ENCODE measurements at places on chromosomes 7 and 10. TPM values are rescaled to one million over a fixed set of nuclear protein-coding genes. Genes with fewer than 3 reads are reported as not detected.

Gene ZNF716
- not detected for total RNA-seq

- H3K36me3 ChIP-seq, result peaks cover 8% of the 10 kb centered on the region
- peaks cover 26% of the 10 kb centered on the region for H3K4me1 ChIP-seq
- H3K4me3 ChIP-seq, result peak overlapping the region; percentile 96
- peak overlapping the region; percentile 88 for H3K27ac ChIP-seq
- DNase-seq, result peak; percentile 93
Observed at GRCh38 chr10:69318106-69318866, 40.0 kb downstream of the HK1 start.

GRCh38 chr10:123402656-123403055 lies 248.5 kb downstream of the BUB3 start:
- no peak overlapping the region for H3K4me3 ChIP-seq
- peaks cover 7% of the 10 kb centered on the region for H3K4me1 ChIP-seq
- no peak for DNase-seq
- no peak overlapping the region for H3K27ac ChIP-seq
- H3K36me3 ChIP-seq, result no peaks in the 10 kb centered on the region

GRCh38 chr10:127695431-127695830 lies 41.6 kb upstream of the FOXI2 start:
- no peak overlapping the region for H3K27ac ChIP-seq

DNA sequence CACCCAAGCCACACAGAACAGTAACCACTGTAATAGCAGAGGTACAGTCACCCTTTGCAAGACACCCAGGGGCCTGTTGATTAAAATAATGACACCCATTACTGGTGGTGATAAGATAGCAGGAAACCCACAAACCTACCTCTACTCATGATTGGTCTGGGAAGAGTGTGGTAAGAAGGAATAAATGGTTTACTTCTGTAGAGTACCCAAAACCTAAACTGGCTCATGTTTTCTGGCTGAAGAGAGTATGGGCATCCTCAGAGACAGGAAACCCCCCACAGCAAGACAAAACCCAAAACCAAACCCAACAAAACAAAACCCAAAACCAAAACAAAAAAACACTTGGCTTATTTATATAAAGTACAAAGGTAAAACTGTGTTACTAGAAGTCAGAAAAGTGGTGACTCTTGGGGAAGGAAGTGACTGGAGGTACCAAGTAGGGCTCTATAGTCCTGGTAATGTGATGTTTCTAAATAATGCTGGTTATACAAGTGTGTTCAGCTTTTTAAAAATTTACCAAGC lies 15.5 kb upstream of the DNAJB12 start:
- no peaks in the 10 kb centered on the region for H3K27me3 ChIP-seq
- peaks cover 12% of the 10 kb centered on the region for H3K36me3 ChIP-seq
- no peak for DNase-seq
- H3K4me3 ChIP-seq, result no peak overlapping the region
- H3K4me1 ChIP-seq, result no peaks in the 10 kb centered on the region
- H3K27ac ChIP-seq, result no peak overlapping the region

GRCh38 chr10:79295563-79295962 lies 51.7 kb upstream of the PPIF start:
- H3K4me1 ChIP-seq, result no peaks in the 10 kb centered on the region
- no peak for DNase-seq
- no peak overlapping the region for H3K4me3 ChIP-seq
- H3K36me3 ChIP-seq, result peaks cover 82% of the 10 kb centered on the region
- no peaks in the 10 kb centered on the region for H3K27me3 ChIP-seq

Gene SLC13A4
- 0.05 TPM for total RNA-seq

- no peak overlapping the region for H3K27ac ChIP-seq
- no peak overlapping the region for H3K4me3 ChIP-seq
- DNase-seq, result no peak
Observed at GRCh38 chr7:158053183-158053915, 534.3 kb downstream of the PTPRN2 start.

GRCh38 chr7:2143450-2143849 lies 89.3 kb downstream of the MAD1L1 start:
- peaks cover 47% of the 10 kb centered on the region for H3K36me3 ChIP-seq
- no peaks in the 10 kb centered on the region for H3K27me3 ChIP-seq
- H3K4me1 ChIP-seq, result no peaks in the 10 kb centered on the region

- H3K27ac ChIP-seq, result peak overlapping the region; percentile 91
- DNase-seq, result peak; percentile 34
- peak overlapping the region; percentile 68 for H3K4me3 ChIP-seq
Observed at GRCh38 chr7:118183428-118183785, 557 bp upstream of the LSM8 start.

DNA sequence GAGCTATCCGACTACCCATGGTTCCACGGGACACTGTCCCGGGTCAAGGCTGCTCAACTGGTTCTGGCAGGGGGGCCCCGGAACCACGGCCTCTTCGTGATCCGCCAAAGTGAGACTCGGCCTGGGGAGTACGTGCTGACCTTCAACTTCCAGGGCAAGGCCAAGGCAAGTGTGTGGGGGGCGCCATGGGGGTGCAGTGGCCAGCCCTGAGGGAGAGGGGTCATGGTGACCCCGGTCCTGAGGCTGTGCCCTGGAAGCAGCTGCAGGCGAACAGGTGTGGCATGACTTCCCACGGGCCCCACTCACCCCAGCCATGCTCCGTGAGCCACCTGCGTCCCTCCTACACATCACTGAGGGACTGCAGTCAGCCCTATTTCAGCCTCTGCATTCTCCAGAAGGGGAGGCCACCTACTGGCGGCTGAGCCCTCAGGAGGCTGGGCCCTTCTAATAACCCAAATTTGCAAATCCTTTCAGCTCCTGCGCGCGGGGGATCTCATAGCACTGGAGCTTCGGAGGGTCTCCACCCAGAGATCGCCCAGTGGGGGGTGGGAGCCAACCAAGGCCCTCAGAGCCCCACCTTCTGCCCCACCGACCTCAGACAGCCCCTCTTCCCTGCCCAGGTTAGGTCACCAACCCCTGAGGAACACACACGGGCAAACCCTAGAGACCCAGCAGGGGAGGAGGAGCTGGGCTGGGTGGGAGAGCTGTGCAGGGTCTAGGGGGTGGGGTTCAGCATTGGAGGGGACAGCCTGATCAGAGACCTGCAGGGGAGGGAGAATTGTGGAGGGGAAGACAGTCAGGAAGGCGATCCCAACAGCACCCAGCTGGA lies 30.8 kb downstream of the SH2B2 start:
- no peaks in the 10 kb centered on the region for H3K4me1 ChIP-seq
- no peak for DNase-seq
- H3K27ac ChIP-seq, result no peak overlapping the region
- H3K36me3 ChIP-seq, result no peaks in the 10 kb centered on the region
- peaks cover 16% of the 10 kb centered on the region for H3K27me3 ChIP-seq
- H3K4me3 ChIP-seq, result no peak overlapping the region

DNA sequence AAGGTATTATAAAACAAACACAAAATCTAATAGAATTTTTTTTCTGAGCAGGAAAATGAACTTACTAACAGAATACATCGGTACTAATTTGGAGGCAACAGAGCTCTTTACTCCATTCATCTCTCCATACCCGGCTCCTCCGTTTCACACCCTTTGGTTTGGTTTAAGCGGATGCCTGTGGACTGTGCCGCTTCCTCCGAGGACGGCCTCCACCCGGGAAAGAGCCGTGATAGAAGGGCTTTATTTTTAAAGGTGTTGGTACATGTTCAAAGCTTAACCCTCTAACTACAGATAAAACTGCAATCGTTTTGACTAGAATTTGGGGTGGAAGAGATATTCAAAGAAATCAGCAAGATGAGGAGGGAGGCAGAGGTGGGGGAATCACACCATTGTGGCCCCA lies 1.9 kb downstream of the VIPR2 start:
- peaks cover 37% of the 10 kb centered on the region for H3K36me3 ChIP-seq
- DNase-seq, result no peak
- peaks cover 43% of the 10 kb centered on the region for H3K27me3 ChIP-seq
- peaks cover 23% of the 10 kb centered on the region for H3K4me1 ChIP-seq

Gene SCD
- total RNA-seq, result 22.0 TPM

GRCh38 chr10:11679946-11680345 lies 62.2 kb upstream of the ECHDC3 start:
- no peak overlapping the region for H3K4me3 ChIP-seq
- H3K36me3 ChIP-seq, result no peaks in the 10 kb centered on the region
- no peaks in the 10 kb centered on the region for H3K27me3 ChIP-seq
- peaks cover 34% of the 10 kb centered on the region for H3K4me1 ChIP-seq

DNA sequence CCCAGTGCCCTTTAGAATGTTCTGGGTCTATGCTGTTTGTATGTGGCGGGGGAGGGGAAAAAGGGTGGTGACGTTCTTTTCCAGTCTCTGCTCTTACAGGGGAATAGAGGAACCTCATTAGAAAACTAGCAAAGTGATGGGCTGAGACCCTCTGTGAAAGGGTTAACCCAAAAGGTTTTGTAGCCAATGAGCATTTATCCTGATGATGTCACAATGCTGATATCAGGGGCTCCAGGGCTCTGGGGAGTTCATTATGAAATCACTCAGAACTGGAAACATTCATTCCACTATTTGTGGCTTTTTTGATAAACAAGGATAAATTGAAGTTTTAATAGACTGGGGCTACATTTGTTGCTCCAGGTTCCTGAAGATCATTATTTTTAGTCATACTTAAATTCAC lies 71.7 kb downstream of the ARID5B start:
- no peak overlapping the region for H3K27ac ChIP-seq
- no peak for DNase-seq
- peaks cover 4% of the 10 kb centered on the region for H3K36me3 ChIP-seq
- no peaks in the 10 kb centered on the region for H3K27me3 ChIP-seq
- H3K4me3 ChIP-seq, result no peak overlapping the region

DNA sequence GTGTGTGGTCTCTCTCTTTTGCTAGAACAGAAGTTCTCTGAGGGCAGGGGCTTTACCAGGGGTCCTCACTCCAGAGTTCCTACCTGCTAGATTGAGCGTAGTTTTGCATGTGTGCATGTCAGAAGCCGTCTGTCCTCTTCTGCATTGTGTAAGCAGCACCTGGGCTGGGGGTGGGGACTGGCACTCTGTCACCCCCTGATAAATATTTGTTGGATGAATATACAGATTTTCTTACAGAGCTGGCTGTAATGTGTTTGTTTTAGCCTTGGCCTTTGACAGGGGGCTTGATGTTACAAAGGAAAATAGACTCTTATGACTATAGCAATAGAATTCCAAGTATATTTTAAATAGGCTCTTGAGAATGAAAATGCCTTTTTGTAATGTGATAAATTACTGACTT lies 46.6 kb downstream of the WDR37 start:
- DNase-seq, result no peak
- no peaks in the 10 kb centered on the region for H3K4me1 ChIP-seq
- peaks cover 71% of the 10 kb centered on the region for H3K36me3 ChIP-seq
- no peak overlapping the region for H3K4me3 ChIP-seq

DNA sequence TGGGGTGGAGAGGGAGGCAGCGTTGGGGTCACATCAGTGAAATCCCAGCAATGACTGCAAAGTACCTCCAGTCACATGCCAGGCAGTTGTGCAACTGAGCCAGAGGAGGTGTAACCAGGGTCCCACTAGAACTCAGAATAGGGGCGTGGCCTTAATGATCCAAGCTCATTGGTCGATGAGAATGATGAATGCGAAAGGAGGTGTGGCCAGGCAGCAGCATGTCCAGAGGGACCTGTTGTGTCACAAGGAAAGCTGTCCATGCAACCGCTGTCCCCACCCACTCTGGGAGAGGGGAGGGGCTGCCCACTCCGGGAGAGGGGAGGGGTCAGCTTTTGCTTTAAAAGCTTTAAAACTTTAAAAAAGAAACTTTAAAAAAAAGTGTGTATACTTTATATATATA lies 25.3 kb upstream of the MTPAP start:
- no peak overlapping the region for H3K27ac ChIP-seq
- H3K4me1 ChIP-seq, result peaks cover 3% of the 10 kb centered on the region
- no peak for DNase-seq
- H3K27me3 ChIP-seq, result no peaks in the 10 kb centered on the region
- H3K36me3 ChIP-seq, result no peaks in the 10 kb centered on the region
- no peak overlapping the region for H3K4me3 ChIP-seq

DNA sequence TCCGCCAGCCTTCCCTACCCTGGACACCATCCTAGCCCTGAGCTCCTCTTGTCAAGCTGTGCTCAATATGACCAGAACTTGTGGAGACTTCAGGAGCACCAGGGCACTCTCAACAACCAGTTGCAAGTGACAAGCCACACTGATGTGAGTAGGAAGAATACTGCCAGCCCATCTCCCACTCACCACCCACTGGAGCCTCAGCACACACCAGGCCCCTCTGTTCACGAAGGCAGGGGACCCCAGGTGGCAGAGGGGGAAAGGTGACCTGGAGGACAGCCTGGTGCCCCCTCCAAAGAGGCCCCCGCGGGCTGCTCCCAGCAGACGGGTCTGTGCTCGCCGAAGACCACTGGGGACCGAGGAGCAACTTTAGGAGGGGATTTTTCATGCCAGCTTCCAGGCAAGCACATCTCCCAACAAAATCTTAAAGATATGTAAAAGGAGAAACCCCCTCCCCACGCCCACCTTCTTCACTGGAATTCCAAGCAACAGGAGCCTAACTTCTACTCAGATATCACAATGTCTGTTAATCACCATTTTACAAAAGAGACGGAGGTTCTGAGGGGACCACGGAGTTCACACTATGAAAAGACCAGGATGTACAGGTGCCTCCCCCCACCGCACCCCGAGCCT lies 1.0 kb downstream of the MMD2 start:
- DNase-seq, result no peak
- no peak overlapping the region for H3K27ac ChIP-seq
- no peaks in the 10 kb centered on the region for H3K4me1 ChIP-seq
- no peak overlapping the region for H3K4me3 ChIP-seq
- H3K36me3 ChIP-seq, result no peaks in the 10 kb centered on the region

GRCh38 chr10:29703271-29703670 lies 68.5 kb upstream of the SVIL start:
- H3K36me3 ChIP-seq, result no peaks in the 10 kb centered on the region
- H3K27me3 ChIP-seq, result no peaks in the 10 kb centered on the region
- peaks cover 11% of the 10 kb centered on the region for H3K4me1 ChIP-seq
- DNase-seq, result no peak
- H3K4me3 ChIP-seq, result no peak overlapping the region
- H3K27ac ChIP-seq, result no peak overlapping the region

DNA sequence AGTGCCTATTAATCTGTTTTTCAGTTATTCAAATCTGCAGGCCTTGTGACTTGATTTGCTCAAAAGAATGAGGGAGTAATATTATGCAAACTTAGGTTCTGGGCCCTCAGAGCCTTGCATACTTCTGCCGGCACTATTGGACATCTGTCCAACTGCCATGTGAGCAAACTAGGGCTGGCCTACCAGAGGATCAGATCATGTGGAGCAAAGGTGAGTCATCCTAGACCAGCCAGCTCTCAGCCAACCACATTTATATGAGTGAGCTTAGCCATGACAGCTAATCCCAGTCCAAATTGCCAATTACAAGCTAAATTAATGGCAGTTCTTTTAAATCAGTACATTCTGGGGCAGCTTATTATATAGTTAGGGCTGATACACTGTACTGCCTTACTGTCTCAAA lies 69.6 kb downstream of the SDHAF3 start:
- H3K27ac ChIP-seq, result no peak overlapping the region
- no peaks in the 10 kb centered on the region for H3K27me3 ChIP-seq
- H3K4me3 ChIP-seq, result no peak overlapping the region
- no peaks in the 10 kb centered on the region for H3K4me1 ChIP-seq

Data from thymus (tissue), 14 donors.